ENCODE measurements at places on chromosomes 6 and 20. TPM values are rescaled to one million over a fixed set of nuclear protein-coding genes. Genes with fewer than 3 reads are reported as not detected.

Gene ZBTB46
- 1.6 TPM for total RNA-seq

Gene BPIFB4
- total RNA-seq, result not detected

Gene RNF182
- 26.6 TPM for total RNA-seq

Gene SEL1L2
- not detected for total RNA-seq

Gene RIPOR3
- total RNA-seq, result not detected

Gene OR2H2
- not detected for total RNA-seq

Gene BHLHE23
- total RNA-seq, result not detected

Gene VGLL2
- total RNA-seq, result not detected

Gene SIRPG
- not detected for total RNA-seq

Gene SPATS1
- total RNA-seq, result 0.53 TPM

Gene PTGIS
- 0.16 TPM for total RNA-seq

Gene PLEKHG1
- 5.5 TPM for total RNA-seq

Gene NAPB
- total RNA-seq, result 13.1 TPM

Gene SRMS
- not detected for total RNA-seq

Gene FBXL4
- 19.8 TPM for total RNA-seq

Gene HSPA1A
- total RNA-seq, result 8.2 TPM

Gene FAM162B
- not detected for total RNA-seq

Gene CST7
- total RNA-seq, result 0.45 TPM

Measured in SK-MEL-5 (cell line).